ENCODE measurements at places on chromosomes 1 and 21.

- DNase-seq = no peak
Observed at GRCh38 chr1:198841477-198841876, 202.6 kb downstream of the PTPRC start.

- peak; percentile 27 for DNase-seq
Observed at GRCh38 chr21:31343680-31344480, at the start of gene TIAM1. TSS of gene TIAM1 (minus strand) at chr21:31344261. CDS start at chr21:31266972, 77,289 bp downstream.

DNA sequence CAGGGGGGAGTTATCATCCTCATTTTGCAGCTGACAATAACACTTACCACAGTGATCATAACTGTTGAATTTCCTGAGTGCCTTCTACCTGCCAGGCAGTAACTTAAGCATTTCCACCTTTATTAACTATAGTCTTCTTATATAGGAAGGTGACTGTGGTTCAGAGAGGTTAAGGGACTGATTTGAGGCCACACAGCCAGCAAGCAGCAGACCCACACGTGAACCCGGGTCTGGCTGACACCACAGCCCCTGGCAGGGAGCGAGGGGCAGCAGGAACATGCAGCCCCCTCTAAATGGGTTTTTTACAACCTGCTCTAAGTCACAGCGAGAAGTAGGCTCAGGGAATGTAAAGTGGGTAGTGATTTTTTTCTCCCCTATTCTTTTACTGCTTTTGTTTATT lies 248.2 kb downstream of the KAZN start:
- no peak for DNase-seq

GRCh38 chr1:100035214-100035613 lies 65.4 kb downstream of the SLC35A3 start:
- no peak for DNase-seq

Data from GM20000 (cell line).